ENCODE measurements at places on chromosomes 2 and 18. TPM values are rescaled to one million over a fixed set of nuclear protein-coding genes. Genes with fewer than 3 reads are reported as not detected.

- H3K27ac ChIP-seq: no peak overlapping the region
- H3K36me3 ChIP-seq: no peaks in the 10 kb centered on the region
- peaks cover 20% of the 10 kb centered on the region for H3K4me1 ChIP-seq
- DNase-seq: no peak
- H3K4me3 ChIP-seq: no peak overlapping the region
Measured at GRCh38 chr2:158726911-158727592, 68.1 kb upstream of the DAPL1 start.

DNA sequence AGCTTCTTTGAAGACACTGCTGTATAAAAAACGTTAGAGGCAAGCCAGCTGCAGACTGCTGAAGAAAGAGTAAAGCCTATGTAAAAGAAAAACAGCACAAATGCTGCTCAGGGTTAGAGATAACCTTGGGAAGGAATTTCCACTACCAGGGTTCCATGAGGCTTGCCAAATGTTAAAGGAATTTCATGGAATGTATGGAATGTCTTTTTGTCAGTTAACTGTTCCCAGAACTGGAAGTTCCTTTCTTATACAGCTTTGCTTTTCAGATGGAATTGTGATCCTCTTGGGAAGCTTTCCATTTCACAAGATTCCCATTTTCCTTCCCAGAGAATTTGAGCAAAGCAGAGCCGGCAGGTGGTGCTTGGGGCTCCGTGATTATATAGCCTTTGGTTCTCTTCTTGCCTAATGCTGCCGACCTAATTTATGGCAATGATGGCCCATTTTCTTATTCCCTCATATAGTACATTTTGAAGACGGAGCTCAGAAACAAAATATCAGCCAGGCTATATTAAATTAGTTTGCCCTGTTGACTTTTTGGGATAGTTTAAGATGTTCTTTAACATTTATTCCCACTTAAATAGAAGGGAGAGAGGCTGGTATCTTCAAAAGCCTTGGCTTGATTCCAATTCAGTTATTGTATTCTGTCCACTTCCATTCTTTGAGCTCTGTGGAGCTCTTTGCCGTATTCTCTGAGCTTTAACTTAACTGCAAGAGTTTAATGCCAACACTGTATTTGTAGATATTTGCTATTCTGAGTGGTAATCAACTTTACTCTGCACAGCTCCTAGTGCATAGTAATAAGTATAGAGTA, 162.3 kb downstream of the PHLPP1 start:
- no peaks in the 10 kb centered on the region for H3K36me3 ChIP-seq
- no peak for DNase-seq
- H3K4me1 ChIP-seq: no peaks in the 10 kb centered on the region
- no peak overlapping the region for H3K4me3 ChIP-seq
- peak overlapping the region; percentile 23 for H3K27ac ChIP-seq
- H3K27me3 ChIP-seq: no peaks in the 10 kb centered on the region

DNA sequence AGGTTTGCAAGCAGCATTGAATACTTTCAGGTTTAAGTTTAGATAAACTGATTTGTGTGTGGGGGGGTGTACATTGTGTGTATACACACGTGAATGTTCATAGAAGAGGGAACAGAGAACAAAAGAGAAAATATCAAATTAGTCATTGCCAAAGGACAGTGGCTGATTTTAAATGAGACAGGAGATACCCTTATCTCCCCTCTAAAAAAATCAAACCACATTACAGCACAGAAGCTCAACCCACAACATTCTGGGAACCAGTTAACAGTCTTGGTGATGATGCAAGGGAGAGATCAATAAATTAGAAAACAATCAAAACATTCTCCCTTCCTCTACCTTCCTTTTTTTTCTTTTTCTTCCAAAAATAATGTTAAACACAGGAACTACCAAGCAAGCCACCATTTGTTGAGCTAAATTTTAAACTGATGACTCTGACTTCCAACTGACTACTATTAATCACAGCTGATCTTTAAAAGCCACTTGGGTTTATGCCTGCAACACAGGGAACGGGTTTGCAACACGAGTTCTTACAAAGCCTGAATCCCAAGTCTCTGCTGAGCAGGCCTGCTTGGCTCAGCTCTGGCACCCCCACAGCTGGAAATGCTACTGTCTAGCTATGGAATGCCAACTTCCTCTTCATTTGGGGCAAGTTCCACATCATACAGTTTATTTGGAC, 119.2 kb upstream of the ACVR1C start:
- DNase-seq: no peak
- no peaks in the 10 kb centered on the region for H3K4me1 ChIP-seq
- H3K36me3 ChIP-seq: no peaks in the 10 kb centered on the region

SLC8A1 gene
- 0.59 TPM for total RNA-seq

- H3K27ac ChIP-seq: no peak overlapping the region
- no peaks in the 10 kb centered on the region for H3K4me1 ChIP-seq
- no peak overlapping the region for H3K4me3 ChIP-seq
- no peaks in the 10 kb centered on the region for H3K27me3 ChIP-seq
Measured at GRCh38 chr2:195458936-195459335, 198.1 kb upstream of the SLC39A10 start.

DNA sequence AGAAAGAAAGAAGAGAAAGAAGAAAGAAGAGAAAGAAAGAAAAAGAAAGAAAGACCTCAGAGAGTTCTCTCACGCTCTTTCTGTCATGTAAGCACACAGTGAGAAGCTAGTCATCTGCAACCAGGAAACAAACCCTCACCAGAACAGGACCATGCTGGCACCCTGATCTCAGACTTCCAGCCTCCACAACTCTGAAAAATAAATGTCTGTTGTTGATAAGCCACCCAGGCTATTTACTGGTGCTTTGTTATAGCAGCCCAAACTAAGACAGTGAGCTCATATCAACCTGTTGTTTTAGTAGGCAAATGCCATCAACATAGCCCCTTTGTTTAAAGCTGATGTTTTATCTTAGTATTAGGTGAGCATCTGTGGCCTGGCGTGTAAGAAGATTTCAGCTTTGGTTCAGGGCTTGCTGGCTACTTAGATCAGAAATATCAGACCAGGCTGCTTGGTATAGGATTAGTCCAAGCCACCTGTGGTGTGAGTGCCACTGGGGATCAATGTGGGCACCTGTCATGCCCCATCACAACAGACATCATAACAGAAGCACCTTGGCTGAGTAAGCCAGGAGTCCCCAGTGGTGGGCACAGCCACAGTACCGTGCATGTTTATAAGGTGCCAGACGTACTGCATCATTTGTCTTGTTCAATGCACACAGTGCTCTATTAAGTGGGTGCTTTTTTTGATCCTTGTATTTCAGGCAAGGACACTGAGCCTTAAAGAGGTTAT, 94.4 kb downstream of the LBH start:
- no peaks in the 10 kb centered on the region for H3K27me3 ChIP-seq
- H3K4me1 ChIP-seq: no peaks in the 10 kb centered on the region
- H3K4me3 ChIP-seq: no peak overlapping the region
- no peak for DNase-seq

APOB gene
- total RNA-seq: 1.2 TPM

DNA sequence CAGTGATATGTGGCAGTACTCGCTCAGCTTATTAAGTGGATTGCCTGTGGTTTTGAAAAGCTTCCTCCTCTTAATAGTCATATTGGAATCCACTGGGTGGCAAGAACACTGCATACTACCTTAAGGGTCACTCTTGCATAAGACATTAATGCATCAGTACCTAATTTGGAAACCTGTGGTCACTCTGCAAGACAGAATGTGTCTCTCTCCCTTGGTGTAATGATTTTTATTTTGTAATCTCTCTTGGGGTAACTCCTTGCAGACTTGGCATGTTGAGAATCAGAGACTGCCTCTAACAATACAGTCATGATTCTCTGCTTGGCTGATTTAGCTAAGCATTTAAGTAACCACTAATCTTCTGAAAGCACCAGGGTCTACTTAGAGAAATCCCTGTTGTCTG, 33.0 kb upstream of the IER3IP1 start:
- H3K27ac ChIP-seq: no peak overlapping the region
- H3K36me3 ChIP-seq: no peaks in the 10 kb centered on the region
- DNase-seq: no peak
- no peaks in the 10 kb centered on the region for H3K4me1 ChIP-seq
- peaks cover 8% of the 10 kb centered on the region for H3K27me3 ChIP-seq

DSG1 gene
- not detected for total RNA-seq

- no peak overlapping the region for H3K27ac ChIP-seq
- DNase-seq: no peak
- no peaks in the 10 kb centered on the region for H3K27me3 ChIP-seq
- H3K36me3 ChIP-seq: peaks cover 21% of the 10 kb centered on the region
- no peak overlapping the region for H3K4me3 ChIP-seq
Measured at GRCh38 chr2:42281416-42282081, 79.5 kb downstream of the COX7A2L start.

DNA sequence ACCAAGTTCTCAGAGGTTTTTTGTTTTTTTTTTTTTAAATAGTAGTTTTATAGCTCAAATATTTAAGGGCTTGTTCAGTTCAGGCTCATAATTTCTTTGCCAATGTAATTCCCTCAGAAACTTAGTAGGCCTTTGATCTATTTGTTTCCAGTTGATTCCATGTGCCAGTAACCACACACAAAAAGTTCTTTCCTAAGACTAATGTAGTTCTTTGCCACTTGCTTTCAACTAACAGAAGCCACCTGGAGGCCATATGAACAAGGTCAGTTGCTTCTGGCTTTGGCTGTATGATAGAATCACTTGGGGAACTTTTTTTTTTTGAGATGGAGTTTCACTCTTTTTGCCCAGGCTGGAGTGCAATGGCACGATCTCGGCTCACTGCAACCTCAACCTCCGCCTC, 100.7 kb downstream of the DTNB start:
- no peak overlapping the region for H3K27ac ChIP-seq
- H3K27me3 ChIP-seq: no peaks in the 10 kb centered on the region
- H3K4me3 ChIP-seq: no peak overlapping the region

DNA sequence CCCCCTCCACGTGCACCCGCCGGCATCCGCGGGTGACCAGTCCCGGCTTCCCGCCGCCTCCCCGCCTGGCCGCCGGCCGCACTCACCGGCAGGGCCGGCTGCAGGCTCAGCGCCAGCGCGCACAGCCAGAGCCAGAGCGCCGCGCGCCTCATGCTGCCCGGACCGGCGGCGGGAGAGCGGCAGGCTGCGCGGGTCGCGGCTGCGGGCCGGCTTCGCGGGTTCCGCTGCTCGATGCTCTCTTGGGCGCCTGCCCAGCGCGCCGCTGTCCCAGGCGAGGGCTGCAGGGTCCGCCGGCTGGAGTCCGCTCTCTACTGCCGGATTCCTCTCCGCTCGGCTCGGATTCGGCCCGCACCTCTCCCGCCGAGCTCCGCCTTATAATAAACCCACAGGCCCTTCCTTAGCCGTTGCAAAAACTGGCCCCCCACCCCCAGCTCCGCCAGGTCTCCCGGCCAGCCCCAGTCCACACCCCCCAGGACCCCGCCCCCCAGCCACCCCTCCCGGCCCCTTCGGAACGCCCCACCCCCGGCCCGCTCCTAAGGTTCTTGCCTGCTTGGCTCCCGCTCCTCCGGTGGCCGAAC, at the start of gene SDC1:
Gene SDC1, minus strand, starts transcription at position 415 of the 578 bp plus-strand sequence. Its CDS starts 263 bp downstream, at position 152.
- peak within 1 kb of the TSS; percentile 68 for H3K4me3 ChIP-seq
- peaks cover 30% of the 10 kb centered on the region for H3K4me1 ChIP-seq
- H3K27me3 ChIP-seq: no peaks in the 10 kb centered on the region
- no peak for DNase-seq
- peak within 1 kb of the TSS; percentile 82 for H3K27ac ChIP-seq

SIX2 gene
- 0.51 TPM for total RNA-seq

DNA sequence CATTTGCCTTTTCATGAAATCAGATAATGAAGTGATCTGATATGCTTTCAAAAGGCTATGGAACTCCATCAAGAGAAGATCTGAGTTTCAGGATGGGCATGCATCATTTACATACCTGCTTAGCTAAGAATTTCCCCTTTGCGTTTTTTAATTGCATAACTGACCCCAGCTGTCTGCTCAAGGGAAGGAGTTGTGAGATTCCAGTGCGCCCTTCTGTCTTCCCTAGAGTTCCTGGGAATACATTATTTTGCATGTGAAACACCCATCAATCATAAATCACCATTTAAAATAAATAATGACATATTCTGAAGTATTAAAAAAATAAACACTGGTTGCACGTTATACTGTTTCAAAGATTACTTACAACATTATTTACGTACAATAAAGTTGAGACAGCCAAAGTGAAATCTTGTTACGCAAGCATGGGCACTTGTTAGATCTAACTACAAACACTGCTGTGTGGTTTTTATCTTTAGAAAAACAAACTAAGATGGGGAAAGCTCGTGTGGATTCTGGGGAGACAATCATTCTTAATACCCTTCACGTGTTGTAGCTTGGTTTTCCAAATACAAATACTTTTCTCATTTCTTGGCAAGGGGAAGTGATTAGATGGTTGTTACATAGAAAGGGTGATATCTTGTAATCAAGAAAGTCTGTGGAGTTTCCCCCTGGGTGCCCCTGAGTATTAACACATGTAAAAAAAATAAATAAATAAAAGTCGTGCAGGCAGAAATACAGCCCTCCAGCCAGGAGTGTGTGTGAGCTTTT, 125.7 kb upstream of the LMAN1 start:
- no peak overlapping the region for H3K27ac ChIP-seq
- no peak overlapping the region for H3K4me3 ChIP-seq

GRCh38 chr2:110865188-110865587, 132.8 kb downstream of the ACOXL start:
- no peaks in the 10 kb centered on the region for H3K36me3 ChIP-seq
- 0 out of 2 replicates have a peak, but pooled peaks cover 2% of the 10 kb centered on the region for H3K4me1 ChIP-seq
- no peak overlapping the region for H3K27ac ChIP-seq
- no peak for DNase-seq
- H3K4me3 ChIP-seq: no peak overlapping the region
- peaks cover 4% of the 10 kb centered on the region for H3K27me3 ChIP-seq

DNA sequence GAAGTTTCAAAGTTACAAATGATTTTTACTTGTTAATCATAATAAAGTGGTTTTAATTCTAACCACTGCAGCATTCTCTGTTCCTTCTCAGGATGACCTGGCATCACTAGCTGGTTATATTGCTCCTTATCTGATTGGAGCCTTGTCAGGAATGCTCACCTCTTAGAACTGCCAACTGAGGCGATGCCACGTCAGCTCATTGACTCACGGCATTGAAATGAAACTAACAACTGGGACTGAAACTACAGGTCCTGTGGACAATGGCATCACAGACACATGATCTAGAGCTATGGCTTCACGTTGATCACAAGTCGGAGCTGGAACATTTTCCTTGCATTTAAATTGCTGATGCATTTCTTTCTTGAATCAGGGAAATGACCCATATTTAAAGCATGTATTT, 54.9 kb upstream of the MAP2 start:
- DNase-seq: peak; percentile 95
- H3K36me3 ChIP-seq: no peaks in the 10 kb centered on the region
- no peak overlapping the region for H3K4me3 ChIP-seq
- no peaks in the 10 kb centered on the region for H3K27me3 ChIP-seq
- H3K4me1 ChIP-seq: peaks cover 22% of the 10 kb centered on the region

ANKRD62 gene
- not detected for total RNA-seq

DNA sequence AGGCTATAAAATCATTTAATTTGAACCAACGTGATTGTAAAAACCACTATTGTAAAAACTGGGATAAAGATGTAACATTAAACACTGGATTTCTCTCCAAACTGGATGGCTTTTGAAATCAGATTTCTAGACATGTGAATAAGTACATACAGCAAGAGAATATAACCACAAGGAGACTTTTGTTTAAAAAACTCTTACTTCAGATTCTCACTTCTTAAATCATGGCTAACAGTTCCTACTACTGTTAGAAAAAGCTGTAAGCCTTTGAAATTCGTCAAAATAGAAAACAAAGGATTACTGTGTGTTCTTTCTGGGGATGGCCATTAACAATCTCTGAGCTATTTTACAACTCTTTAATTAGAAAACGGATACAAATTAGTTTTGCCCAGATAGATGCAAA, 39.4 kb upstream of the SH3BP4 start:
- no peak overlapping the region for H3K4me3 ChIP-seq
- peaks cover 12% of the 10 kb centered on the region for H3K4me1 ChIP-seq
- H3K27me3 ChIP-seq: no peaks in the 10 kb centered on the region
- DNase-seq: no peak
- peak overlapping the region; percentile 32 for H3K27ac ChIP-seq
- no peaks in the 10 kb centered on the region for H3K36me3 ChIP-seq

Measured in Panc1 (cell line).